Fibroblast of skin of abdomen (primary cell): ENCODE measurements at places on chromosomes 3 and 15.
A peak's percentile ranks its signal among the peaks of the same experiment; 100 is the strongest.

GRCh38 chr15:28990390-28990789 lies 104.6 kb downstream of the APBA2 start:
- DNase-seq: no peak

- DNase-seq: no peak
Measured at GRCh38 chr15:75095594-75095993, 72.2 kb downstream of the PPCDC start.

DNA sequence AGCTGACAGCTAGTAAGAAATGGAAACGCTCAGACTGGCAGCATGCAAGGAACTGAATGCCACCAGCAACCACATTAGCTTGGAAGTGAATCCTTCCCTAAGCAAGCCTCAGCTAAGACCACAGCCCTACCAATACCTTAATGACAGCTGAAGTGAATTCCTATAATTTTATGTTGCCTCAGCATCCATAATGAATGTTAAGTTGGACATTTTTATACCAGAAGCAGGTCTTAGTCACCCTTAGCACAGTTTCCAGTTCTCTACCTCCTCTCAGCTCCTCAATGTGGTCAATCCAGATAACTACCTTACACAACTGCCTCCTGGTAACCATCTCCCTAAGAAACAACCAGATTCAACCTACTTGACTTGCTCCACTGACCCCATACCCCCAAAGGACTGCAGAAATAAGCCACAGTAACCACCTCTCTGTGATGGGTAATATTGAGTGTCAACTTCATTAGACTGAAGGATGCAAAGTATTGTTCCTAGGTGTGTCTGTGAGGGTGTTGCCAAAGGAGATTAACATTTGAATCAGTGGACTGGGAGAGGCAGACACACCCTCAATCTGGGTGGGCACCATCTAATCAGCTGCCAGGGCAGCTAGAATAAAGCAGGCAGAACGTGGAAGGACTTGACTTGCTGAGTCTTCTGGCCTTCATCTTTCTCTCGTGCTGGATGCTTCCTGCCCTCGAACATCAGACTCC lies 33.5 kb downstream of the NEDD4 start:
- DNase-seq: peak; percentile 30

DNA sequence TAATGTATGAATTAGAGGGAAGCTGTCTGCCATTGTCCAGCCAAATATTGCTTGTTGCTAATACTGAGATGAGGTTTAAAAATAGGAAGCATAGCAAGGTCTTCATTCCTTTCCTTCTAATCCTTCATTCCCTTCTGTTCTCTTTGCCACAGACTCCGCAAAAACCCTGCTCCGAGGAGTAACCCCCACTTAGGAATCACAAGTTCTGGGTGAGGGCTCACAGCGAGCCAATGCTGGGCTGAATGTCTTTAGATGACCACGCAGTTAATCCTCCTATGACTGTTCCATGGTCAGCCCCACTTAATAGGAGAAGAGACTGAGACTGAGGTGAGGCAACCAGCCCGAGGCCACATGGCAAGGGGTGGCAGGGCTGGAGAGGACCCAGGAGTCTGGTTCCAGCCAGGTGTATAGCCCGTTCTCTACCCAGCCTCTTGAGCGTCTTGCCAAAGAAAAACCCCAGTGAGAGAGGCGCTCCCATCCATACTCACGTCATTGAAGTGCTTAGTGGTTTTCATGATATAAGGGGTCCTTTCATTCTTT lies 44.9 kb upstream of the CTSH start:
- DNase-seq: peak; percentile 36

DNA sequence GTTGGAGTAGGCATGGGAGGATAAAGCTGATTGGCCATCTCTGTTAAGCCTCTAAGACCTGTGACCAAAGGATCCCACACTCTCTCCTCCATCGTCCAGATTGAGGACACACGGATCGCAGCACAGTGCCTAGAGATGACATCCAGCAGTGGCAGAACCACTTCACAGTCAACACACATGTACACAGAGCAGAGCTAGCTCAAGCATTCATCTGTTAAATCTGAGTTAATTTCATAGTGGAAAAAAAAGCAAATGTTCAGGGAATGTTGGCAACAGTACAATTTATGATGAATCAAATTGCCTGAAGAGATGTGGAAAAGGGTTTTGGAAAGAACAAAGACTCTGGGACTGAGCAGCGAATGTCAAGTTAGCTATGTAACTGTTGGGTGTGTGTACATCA lies 108.1 kb upstream of the PLAAT1 start:
- DNase-seq: peak; percentile 77

DNA sequence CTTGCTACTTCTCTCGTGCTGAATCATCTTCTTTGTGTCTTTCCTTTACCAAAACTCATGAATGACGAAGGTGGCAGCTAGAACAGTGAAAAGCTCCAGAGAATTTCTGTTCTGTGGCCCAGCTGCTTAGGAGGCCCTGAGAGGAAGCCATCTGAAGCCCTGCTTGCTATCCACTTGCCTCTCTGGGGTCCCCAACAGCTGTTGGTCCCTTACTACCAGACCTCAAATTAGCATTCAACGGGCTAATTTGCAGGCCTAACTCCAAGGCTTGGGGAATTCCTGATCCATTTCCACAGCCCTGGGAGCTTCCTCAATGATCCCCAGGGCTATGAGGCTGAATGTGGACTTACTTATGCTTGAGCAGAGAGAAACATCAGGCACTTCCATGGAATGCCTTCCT lies 37.5 kb upstream of the FSTL1 start:
- no peak for DNase-seq

DNA sequence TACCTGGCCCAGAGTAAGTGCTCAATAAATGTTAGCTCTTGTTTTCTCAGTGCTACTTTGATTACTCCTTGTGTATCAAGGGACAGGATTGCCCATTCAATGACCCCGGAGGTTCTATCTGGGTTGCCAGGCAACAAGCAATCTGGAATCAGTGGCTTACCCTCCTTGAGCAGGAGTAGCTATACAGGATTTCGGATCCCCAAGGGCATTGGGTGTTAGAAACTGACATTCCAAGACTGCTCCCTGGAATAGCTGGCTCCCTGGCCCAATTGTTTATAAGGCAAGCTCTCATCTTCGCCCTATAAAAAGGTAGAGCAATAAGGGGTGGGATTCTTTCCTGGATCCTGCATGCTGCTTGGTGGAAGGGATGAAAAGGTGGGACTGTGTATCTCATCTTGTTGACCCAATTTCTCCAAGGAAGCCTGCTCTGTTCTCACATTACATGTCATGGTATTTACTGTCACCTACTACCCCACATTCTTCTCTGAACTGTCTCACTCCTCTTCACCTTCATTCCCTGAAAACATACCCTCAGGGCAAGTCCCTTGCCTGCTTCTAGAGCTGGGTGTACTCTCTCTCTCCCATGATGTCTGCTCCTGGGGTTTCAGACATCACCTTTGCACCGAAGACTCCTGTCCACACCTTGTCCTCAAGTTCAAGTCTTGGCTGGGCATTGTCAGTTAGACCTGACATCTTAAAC lies 26.4 kb upstream of the SCN10A start:
- DNase-seq: no peak

- DNase-seq: no peak
Measured at GRCh38 chr15:31019986-31020385, 28.6 kb upstream of the MTMR10 start.

DNA sequence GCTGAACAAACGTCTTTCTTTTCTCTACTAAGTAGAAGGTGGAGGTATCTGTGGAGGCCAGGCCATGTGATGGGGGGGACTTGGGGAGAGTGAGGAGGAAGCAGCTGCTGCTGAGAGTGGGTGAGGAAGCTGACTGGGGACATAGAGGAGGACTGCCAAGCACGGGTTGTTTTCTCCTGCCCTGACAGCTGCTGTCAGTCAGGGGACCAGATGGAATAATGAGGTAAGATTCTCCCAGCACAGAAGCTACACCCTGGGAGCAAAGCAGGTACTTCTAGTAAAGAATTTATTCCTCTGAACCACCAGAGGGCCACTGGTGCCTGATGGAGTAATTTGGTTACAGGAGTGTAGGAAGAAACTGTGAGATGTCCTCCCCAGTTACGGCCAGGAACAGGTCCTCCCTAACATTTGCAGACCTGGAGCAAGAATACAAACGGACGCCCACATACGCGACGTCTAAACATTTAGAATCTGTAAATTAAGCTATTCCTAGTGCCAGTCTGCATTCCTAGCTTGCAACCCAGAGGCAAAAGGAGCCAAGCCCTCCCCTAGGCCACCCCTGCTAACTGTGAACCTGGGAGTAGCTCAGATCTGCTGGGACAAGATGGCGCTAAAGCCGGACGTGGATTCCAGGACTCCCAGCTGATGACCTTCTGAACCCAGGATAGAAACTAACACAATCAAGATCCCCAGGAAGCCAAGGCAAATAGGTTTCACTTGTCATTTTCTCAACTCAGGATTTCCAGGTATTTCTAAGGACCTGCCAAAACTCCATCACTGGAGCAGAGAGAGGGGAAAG lies 14.8 kb downstream of the CRYGS start:
- no peak for DNase-seq

DNA sequence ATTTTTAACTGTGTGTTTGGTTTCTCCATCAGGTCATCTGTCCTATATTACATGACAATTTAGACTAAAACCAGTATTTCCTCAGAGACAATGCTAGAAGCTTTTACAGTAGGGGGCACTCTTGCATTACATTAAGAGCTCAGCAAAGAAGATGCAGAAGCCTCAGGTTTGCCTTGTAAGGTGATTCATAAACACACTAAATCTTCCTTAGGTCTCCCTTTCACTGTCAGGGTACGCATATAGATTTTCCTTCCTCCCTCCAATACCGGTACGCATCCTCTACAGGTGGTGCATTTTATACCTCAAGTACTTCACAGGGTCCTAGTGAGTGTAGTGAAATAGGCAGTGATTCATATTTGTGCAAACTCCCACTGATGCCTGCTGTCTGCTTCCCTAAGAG lies 46.5 kb downstream of the CD86 start:
- DNase-seq: peak; percentile 2

GRCh38 chr3:169146179-169146665 lies 517.3 kb downstream of the MECOM start:
- peak; percentile 43 for DNase-seq

- DNase-seq: no peak
Measured at GRCh38 chr3:129327510-129327909, 48.8 kb downstream of the HMCES start.

DNA sequence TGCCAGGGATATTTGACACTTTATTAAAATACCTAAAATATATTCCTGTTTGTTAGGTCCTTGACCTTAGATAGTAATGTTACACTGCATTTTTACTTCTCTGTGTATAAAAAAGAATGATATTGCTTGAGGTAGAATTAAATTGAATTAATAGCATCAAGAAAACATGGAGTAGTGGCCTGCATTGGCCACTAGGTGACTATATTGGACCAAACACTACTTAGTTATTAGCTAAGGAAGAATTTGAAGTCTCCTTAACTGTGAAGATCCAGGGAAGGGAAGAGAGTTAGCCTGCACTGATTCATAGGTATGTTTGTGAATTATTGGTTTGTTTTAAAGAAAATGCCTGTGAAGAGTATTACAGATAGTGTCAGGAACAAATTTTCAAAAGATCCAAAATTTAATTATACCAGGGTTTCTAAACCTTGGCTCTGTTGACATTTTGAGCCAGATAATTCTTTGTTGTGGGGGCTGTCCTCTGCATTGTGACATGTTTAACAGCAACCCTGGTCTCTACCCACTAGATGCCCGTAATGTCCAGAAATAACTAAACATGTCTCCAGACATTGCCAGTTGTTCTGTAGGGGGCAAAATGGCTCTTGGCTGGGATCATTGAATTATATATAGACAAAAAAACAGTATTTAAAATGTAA lies 103.6 kb upstream of the THSD4 start:
- DNase-seq: peak; percentile 69

DNA sequence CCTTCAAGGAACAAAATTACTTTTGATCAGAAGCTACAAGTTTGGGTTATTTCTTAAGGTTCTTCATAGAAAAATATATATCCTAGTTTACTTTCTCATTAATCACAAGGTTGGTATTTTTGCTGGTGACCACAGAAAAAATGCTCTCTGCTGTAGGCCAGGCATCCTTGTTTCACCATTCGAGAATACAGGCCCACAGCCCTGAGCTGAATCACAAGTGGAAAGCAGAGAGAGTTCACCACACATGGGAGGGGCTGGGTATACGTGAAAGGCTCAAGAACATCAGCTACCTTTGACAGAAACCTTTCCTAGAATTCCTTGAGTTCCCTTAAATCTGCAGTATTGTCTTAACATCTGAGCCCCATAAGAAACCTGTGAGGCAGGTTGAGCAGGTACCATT lies 23.2 kb downstream of the CPEB1 start:
- DNase-seq: peak; percentile 13

DNA sequence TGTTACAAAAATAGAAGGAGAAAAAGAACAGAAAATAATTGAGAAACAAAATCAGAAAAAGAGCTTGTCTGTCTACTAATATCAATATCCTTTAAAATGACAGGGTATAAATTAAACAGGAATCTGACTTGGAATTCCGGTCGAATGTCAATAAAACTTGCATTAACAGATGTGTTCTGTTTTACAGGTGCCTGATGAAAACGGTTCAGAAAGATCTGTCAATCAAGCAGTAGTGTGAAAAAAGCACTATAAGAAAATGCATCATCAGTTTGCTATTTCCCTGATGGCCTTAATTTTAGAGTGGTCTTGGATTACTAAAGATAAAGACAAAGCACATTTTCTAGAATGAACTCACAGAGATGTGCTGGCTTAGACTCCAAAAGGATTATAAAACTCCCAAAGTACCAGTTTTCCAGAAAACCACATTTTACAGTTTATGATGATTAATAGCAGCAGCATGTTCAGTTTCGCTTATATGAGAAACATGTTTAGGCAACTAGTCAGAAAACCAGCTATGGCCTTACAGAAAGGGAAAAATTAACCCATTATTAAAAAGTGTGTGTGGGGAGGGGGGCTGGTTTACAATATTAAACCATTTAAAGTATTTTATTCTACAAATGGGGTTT lies 8.2 kb upstream of the C3orf38 start:
- DNase-seq: peak; percentile 92

GRCh38 chr3:49929291-49930167 lies at the start of gene MON1A:
Gene MON1A, minus strand, starts transcription at chr3:49929811. Its CDS starts 16,465 bp downstream, at chr3:49913346.
- DNase-seq: peak; percentile 90

DNA sequence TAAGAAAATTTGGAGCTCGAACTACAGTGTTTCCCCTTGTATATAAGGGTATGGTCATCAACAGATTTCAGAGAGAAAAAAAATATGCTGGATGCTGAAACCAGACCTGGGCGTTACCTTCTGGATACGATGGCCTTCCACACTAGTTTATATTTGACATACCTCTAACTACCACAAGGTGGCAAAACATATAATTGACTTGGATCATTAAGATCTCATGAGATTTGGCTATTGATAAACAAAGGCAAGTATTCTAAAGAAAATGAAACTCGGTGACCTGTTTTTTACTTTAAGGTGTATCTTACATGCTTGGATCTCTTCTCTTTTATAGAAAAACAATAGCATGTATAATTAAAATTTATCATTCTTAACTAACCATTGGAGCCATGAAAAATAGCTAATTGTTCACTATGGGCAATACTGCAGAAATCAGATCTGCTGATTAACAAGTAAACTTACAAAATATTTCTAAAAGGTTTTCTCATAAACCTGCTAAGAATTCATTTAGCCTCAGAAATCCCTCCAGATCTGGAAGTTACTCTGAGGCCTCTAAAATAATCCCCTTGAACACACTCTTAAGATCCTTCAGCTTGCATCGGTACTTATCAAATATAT lies 300.6 kb upstream of the KCNH8 start:
- DNase-seq: no peak
